ENCODE measurements at places on chromosomes 12 and 14.

DNA sequence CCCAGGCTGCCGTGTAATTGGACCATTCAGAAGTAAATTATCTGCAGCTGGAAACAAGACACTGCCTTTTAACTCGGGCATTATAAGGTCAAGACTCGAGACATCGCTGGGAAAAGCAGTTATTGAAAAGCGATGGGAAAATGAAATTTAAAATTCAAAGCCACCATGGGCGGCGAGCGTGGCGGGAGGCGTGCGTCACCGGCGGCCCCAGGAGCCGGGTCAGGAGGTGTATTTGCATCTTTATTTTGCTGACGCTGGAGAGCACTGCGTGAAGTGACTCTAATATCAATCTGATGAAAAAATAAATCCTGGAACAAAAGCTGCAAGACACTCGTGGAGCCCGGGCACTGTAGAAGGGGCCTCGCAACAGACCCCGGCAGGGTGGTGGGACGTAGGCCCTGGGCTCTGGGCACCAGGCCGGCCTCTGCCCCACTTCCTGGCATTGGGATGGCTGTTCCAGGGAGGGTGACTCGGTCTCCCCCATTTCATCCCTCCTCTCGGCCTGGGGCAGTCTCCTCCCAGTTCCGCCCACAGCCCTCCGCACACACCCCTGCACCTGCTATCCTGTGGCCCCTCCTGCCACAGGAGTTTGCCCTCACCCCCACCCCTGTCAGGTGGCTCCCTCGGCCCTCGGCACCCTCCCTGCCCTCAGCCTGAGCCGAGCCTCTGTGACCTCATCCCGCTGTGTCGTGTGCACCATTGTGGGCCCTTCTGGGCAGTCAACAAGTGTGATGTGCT lies 196.2 kb downstream of the KIF26A start:
- peak; percentile 25 for DNase-seq

DNA sequence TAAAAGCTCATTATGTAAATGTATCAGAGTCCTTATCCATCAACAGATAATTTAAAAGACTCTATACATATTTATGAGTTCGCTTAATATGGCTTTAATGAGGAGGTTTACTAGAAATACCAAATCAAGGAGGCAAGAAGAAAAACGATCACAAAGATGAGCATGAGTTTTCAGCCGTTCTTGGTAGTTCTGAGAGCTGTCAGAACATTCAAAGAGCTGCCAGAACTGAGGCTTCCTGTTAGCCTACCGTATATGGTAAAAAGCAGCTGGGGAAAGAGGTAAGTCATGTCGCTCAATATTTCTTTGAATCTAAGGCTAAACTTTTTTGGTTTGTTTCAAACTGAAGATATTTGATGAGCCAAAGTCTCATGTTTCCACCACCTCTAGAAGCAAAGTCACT lies 115.3 kb upstream of the PLXNC1 start:
- no peak for DNase-seq

- DNase-seq = no peak
Observed at GRCh38 chr12:111100003-111100402, 179.6 kb upstream of the MYL2 start.

DNA sequence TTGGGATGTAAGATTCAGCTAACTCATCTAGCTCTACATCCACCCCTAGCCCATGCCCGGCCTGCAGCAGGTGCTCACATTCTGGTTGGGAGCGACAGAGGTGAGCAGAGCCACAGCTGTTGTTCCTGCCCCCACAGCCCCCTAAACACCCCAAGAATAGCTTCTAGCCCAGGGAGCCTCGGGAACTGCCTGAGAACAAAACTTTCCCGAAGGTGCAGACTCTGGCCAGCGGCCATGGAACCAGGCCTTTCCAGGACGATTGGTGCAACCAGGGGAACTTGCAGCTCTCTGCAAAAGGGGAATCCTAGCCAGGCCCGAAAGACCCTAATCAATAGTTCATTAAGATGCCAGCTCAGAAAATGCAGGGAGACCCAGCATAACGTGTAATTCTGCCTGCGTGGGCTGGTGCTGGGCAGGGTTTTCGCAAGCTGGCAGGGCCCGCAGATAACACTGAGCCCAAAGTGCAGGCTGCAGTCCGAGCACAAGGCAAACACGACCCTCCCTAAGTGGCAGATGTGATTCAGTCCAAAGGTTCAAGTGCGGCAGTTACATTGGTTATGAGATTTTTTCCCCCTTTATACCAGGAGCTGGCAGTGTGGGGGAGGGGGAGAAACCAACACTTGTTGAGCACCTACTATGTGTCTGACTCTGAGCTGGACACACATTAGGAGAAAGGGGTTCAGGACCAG lies 122.5 kb upstream of the MAP1LC3B2 start:
- no peak for DNase-seq

DNA sequence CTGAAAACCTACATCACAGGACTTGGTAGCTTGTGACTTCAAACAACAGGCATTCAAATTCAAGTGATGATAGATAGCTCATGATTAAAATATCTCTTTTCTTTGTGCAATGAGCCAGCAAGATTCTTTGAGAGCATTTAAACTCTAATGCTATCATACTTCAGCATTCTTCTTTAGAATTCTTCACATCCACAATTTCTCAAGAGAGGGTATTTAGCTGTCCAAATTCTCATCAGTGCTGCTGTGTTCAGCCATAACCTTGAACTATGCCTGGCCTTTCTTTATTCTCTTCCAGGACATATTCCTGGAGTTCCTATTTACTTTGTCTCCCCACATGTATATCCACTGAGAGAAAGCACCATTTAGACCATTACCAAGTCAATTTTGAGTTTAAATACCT lies 321.1 kb downstream of the EGLN3 start:
- no peak for DNase-seq

DNA sequence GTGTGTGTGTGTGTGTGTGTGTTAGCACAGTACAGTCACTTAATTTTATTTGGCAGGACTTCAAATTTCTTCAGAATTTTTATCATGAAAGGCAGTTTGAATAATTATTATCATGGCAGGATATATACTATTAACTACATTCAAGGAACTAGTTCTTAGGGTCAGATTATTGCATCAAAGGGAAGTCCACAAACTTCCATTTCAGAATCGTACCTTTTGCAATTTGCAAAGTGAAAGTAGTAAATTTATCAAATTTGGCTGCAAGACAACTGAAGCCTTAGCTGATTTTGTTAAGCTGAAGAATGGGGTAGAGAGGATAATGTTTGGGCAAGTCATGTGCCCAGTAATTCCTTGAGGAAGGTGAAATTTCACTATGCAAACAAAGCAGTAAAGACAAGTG lies 68.2 kb downstream of the PLEKHG7 start:
- no peak for DNase-seq

DNA sequence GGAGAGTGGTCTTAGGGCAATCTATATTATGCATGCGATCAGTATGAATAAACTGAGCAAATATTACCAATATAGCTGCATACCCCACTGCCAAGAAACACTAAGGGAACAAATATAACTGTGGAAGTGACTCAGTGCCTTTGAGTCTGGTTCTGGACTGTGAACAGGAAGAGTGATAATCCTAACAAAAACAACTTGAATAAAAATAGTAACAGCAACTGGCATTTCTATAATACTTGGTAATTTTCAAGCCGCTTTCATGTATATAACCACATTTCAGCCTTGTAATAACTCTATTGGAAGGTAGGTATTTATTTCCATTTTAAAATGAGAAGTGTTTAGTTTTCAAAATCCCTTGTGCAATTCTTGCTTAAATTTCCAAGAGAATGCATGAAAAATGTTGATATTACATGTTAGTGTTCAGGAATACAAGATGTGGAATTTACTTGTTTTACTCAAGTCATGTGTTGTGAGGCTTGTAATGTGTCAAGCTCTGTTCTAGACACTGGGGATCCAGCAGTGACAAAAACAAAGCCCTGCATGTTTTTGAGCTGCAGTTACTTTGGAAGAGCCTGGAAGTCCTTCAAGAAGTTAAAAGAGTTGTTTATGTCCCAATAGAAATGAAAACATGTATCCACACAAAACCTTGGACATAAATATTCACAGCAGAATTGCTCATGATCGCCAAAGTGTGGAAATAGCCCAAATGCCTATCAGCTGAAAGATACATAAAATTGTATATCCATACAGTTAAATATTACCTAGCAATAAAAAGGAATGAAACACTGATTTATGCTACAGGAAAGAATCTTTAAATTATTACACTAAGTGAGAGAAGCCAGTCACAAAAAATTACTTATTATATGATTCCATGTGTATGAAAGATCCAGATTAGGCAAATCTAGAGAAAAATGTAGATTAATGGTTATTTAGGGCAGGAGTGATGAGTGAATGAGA lies 338.1 kb upstream of the TMEM132C start:
- no peak for DNase-seq

DNA sequence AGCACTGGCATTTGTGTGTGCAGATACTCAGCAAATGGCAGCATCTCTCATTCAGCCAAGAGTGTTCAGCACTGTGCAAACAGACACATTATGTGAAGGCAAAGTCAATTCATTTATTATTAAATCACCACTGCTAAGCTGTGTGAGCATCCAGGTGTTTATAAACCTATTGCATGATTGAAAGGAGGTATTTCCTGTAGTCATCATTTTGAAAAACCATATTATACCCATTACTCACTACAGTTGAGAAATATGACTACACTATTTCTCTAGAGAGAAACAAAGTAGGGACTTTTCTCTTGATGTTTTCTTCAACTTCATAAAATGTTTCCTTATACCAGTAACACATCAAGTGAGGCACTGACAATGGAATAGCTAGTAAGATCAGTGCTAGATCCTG lies 13.7 kb downstream of the SPX start:
- DNase-seq = no peak

- no peak for DNase-seq
Observed at GRCh38 chr14:31037709-31038221, 11.6 kb upstream of the STRN3 start.

GRCh38 chr14:23056145-23056955 lies 970 bp downstream of the CDH24 start:
- peak; percentile 71 for DNase-seq

DNA sequence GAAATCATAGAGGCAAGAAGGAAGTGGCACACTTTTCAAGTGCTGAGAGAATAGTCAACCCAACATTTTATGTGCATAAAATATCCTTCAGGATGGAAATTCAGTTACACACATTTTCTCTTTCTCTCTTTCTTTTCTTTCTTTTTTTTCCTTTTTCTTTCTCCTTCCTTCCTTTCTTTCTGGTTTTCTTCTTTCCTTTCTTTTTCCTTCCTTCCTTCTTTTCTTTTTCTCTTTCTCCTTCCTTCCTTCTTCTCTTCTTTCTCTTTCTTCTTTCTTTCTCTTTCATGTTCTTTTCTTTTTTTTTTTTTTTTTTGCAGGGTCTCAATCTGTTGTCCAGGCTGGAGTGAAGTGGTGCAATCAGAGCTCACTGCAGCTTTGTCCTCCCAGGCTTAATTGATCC lies 38.7 kb upstream of the OR5AU1 start:
- DNase-seq = no peak

Measured in mesothelial cell of epicardium (in vitro differentiated cells).